Activated CD4-positive, alpha-beta T cell treated with anti-CD3 and anti-CD28 coated beads for 36 hours (primary cell): ENCODE measurements at places on chromosomes 3 and 15.

- peaks cover 2% of the 10 kb centered on the region for H3K27me3 ChIP-seq
- H3K4me3 ChIP-seq = no peak overlapping the region
- no peak for DNase-seq
- H3K27ac ChIP-seq = no peak overlapping the region
- H3K36me3 ChIP-seq = no peaks in the 10 kb centered on the region
Measured at GRCh38 chr3:53711387-53711786, 134.8 kb downstream of the CHDH start.

GRCh38 chr3:40240921-40241320 is 68.6 kb upstream of the EIF1B start:
- H3K4me3 ChIP-seq = no peak overlapping the region
- H3K4me1 ChIP-seq = no peaks in the 10 kb centered on the region
- no peak for DNase-seq
- H3K36me3 ChIP-seq = no peaks in the 10 kb centered on the region
- no peak overlapping the region for H3K27ac ChIP-seq

DNA sequence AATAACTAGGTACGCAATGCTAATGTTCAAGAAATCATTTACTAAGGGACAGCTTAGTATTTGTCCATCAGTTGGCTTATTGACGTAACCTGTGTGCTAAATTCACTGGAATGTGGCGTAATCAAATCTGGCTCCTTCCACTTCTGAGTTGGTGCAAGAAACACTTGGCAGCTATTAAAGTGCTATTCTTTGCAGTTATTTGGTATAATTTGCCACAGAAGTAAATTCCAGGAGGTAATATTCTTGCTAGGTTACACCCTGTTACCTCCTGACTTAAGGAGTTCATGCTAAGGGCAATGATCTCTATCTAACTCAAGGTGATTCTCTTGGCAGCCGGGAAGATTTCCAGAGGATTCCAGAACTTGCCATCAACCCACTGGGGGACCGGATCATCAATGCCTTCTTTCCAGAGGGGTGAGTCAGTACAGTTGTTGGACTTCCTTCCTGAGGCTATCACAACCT is 25.5 kb downstream of the CHP1 start:
- H3K27me3 ChIP-seq = no peaks in the 10 kb centered on the region
- no peaks in the 10 kb centered on the region for H3K4me1 ChIP-seq
- H3K27ac ChIP-seq = no peak overlapping the region
- no peak overlapping the region for H3K4me3 ChIP-seq
- no peak for DNase-seq

- no peaks in the 10 kb centered on the region for H3K4me1 ChIP-seq
- H3K4me3 ChIP-seq = no peak overlapping the region
- H3K27ac ChIP-seq = no peak overlapping the region
Measured at GRCh38 chr3:45647148-45647619, 42.0 kb upstream of the SACM1L start.

- no peak for DNase-seq
- H3K27me3 ChIP-seq = peaks cover 16% of the 10 kb centered on the region
- H3K36me3 ChIP-seq = no peaks in the 10 kb centered on the region
- peak overlapping the region; percentile 70 for H3K4me3 ChIP-seq
- peaks cover 37% of the 10 kb centered on the region for H3K4me1 ChIP-seq
Measured at GRCh38 chr3:29281094-29281343, 148 bp downstream of the RBMS3 start.
